ENCODE measurements at places on chromosomes 6 and 20.
A peak's percentile ranks its signal among the peaks of the same experiment; 100 is the strongest.

DNA sequence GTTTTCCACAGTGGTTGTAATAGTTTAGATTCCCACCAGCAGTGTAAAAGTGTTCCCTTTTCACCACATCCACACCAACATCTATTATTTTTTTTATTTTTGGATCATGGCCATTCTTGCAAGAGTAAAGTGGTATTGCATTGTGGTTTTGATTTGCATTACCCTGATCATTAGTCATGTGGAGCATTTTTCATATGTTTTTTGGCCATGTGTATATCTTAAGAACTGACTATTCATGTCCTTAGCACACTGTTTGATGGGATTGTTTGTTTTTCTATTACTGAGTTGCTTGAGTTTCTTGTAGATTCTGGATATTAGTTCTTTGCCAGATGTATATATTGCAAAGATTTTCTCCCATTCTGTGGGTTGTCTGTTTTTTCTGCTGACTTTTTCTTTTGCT is 820.1 kb downstream of the TENT5A start:
- no peak for DNase-seq

DNA sequence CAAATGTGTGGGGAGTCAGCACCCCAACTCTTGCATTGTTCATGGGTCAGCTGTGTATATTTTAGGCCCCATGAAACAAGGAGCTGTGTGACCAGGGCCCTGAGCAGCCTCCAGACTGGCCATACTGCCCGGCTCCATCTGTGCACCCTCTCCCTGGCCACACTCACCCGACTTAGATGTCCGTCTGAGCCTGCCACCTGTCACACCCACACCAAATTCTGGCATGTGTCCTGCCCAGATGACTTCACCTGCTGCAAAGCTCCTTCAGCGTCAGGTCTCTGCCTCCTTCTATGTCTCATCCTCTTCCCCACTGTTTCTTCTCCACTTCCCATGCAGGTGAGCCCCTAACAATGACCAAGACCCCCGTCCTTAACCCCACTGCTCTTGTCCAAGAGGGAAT is 88.1 kb upstream of the THBS2 start:
- no peak for DNase-seq

DNA sequence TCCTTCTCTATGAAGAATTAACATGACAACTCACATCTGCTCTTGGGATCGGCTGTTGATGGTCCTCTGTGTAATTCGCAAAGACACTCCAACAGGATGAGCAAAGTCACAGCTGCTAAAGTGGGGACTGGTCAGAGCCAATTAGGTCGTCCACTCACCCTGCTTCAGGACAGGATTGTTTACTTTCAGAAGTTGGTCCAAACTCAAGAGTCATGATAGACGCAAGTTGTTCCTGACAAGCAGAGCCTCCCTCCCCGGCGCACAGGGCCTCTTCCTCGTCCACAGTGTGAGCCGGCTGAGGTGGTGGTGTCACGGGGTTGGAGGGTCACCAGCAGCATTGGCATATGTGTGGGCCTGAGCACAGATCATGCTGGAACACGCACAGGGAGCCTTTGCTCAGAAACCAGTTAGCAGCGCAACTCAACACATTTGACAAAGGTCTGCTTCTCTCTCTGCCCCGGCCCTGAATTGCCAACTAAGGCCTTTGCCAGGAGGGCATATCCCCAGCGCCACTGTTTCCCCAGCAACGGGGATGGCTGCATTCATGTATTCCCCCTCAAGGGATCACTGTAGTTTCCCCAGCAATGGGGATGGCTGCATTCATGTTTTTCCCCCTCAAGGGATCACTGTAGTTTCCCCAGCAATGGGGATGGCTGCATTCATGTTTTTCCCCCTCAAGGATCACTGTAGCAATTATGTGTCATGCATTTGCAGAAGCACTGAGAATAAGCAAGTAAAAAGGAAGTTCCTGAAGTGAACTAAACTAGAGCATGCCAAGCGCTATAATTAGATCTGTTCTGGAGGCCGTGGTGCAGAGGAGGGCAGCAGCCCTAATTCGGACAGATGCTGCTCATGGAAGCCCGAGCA is 111.7 kb downstream of the THBS2 start:
- peak; percentile 57 for DNase-seq

- DNase-seq = no peak
These were observed 132.4 kb downstream of the DNAH8 start for GRCh38 chr6:38847497-38847896.

- DNase-seq = no peak
These were observed 18.3 kb downstream of the LRRC1 start for GRCh38 chr6:53813096-53813495.

- peak; percentile 31 for DNase-seq
These were observed 43.7 kb downstream of the DSTN start for GRCh38 chr20:17613328-17614175.

DNA sequence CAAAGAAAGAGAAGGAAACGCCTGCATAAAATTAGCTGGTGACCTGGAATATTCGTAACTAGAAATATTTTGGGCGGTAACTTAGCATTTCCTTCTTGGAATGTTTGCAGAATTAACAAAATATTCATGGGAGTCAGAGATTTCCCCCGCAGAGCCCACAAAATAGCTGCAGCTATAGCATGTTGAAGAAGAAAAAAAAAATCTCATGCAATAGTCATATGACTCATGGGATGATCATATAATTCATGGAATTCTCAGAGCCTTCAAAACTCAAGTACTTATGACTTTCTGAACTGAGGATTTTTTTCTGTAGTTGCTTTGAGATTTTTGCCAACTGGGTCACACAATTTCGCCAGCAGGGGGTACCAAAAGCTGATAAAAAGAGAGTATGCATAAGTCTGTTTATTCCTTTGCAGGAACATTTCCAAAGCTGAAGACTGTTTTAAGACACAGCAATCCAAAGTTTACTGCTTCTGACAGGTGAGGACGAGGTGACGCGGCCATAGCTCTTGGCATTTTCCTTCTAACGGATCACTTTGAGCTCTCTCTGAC is 586.0 kb upstream of the CHD6 start:
- no peak for DNase-seq

DNA sequence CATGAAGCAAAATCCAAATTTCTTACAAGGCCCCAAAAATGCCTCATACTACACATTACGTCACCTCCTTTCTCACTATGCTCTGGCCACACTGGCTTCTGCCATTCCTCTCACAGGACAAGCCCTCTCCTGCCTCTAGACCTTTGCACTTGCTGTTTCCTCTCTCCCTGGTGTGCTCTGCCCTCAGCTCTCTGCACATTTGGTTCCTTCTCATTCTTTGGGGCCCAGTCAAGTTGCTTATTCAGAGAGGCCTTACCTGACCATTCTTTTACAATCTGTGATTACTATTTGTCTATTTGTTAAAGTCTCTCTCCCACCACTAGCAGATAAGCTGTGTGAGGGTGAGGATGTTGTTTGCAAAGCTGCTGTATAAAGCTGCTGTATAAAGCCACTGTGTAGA is 15.4 kb upstream of the GSTA4 start:
- DNase-seq = no peak

DNA sequence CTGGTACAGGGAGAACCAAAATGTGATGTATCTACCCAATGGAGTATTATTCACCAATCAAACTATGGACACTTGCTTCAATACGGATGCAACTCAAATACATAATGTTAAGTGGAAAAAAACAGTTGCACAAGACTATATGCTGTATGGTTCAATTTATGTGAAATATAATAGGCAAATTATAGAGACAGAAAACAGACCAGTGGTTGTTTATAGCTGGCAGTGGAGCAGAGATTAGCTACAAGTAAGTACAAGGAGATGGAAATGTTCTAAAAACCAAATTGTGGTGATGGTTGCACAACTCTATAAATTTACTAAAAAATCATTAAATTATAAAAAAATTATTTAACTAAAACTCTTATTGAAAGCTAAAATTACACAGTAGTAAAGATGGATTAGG is 113.2 kb downstream of the PRDM1 start:
- no peak for DNase-seq

DNA sequence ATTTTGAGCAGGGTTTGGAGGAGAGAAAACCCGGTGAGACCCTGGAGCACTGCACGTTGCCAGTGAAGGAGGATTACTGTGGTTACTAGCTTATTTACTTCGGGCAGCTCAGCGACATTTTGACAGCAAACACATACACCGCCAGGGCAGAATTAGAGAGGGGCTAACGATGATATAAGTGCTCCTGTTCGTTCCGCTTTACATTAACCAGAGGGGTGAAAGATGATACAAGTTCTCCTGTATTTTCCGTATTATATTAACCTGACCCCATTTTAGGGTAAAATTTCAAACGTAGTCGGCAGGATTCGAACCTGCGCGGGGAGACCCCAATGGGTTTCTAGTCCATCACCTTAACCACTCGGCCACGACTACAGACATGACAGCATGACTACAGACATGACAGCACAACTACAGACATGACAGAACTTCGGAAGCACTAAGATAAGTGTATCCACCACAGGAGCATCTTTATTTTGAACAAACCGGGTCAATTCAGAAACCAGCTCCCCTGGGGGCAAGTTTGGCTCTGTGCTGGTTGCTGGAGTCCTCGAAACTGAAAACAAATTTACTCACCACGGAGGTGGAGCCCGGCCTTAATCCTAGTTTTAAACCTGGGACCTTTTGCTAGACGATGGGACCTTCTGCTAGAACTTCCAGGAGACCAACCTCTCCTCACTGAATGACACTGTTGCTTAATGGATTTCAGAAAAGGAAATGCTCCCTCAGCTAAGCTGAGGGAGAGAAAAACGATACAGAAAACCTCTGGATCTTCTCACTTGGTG is 80.4 kb upstream of the ZNF184 start:
- DNase-seq = no peak

- no peak for DNase-seq
These were observed 5.6 kb downstream of the RAB23 start for GRCh38 chr6:57216235-57217101.

- no peak for DNase-seq
These were observed 4.6 kb downstream of the SLC17A2 start for GRCh38 chr6:25925876-25926275.

DNA sequence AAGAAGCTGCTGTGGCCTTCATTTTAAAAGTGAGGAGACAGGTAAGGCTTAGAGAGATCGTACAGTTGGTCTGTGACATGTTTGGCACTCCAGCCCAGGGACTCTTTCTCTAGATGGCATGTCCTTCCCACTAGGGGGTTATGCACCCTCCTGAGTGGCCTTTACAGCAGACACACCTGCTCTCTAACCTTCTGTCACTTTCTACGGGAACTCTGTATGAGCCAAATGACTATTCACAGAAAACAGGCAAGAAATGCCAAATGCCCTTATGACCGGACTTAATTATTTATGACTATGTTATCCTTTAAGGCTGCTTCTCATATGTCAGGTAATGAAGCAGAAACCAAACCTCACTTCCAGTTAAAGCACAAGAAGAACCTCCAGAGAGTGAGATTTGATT is 91.2 kb downstream of the MAP3K5 start:
- no peak for DNase-seq

- no peak for DNase-seq
These were observed 68.3 kb downstream of the SMLR1 start for GRCh38 chr6:130895516-130895915.

DNA sequence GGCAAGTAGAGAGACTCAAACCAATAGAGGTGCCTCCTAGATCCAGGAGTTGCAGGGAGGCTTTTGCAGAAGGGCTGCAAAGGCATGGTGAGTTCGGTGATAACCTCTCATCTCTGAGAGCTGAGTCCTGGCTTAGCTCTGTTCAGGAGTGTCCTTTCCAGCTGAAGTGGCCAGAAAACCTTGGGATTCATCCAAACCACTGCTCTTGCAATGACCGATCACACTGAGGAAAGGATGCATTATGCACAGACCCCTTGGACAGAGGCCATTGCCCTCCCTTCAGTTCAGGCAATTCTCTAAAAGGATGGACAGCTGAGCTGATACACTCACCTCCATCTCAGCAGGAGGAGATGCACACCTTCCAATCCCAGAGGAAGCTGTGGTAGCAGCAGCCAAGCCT is 158.8 kb upstream of the ENPP5 start:
- no peak for DNase-seq

- DNase-seq = no peak
These were observed 33.6 kb upstream of the HLA-A start for GRCh38 chr6:29908710-29909109.

DNA sequence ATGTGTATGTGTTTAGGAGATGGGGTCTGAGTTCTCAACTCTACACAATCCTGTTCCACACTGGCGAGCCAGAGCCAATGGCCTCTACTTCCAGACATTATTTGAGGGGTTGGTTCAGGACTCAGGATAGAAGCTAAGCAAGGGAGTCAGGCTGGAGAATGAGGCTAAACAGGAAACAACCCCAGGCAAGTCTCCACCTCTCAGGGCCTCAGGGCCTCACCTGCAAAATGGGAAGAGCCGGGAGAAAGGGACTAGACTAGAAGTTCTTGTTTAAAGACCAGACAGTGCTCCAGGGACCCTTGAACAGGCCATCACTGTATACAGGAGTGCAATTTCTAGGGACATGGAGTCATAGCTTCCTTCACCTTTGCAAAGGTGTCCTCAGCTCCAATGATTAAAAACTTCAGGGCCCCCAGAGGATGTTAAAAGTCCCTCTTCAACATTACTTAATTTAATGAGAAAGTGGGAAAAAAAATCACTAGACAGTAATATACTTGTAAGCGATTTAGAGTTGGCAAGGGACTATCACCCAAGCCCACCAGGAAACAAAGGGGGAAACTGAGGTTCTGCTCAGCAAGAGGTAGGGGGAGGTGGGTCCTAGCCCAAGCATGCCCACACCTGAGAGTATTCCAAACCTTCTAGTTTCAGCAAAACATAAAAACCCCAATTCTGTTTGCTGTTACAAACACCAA is 41.7 kb downstream of the ZMYND8 start:
- no peak for DNase-seq

- no peak for DNase-seq
These were observed 121.2 kb upstream of the SASH1 start for GRCh38 chr6:148221196-148221979.

DNA sequence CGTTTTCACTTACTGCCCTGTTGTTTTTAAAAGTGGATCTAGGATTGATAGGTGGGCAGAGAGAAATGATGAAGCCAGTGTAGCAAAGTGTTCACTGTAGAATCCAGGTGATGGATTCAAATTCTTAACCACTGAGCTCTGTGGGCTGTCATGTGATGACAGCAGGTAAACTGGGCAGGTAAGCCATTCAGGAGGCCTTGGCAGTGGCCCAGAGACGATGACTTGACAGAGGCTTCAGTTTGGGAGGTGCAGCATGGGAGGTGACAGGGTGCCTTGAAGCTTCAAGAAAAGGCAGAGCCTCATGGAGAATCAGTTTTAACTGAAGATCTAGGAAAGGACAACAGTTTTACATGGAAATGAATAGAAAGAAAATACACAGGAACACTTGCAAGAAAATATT is 2.0 kb downstream of the NAA20 start:
- no peak for DNase-seq

Data from dorsolateral prefrontal cortex (tissue), 122 donors.